NCI-H524 (cell line): ENCODE measurements at places on chromosomes 13 and 19.

- no peak for DNase-seq
Observed at GRCh38 chr13:51325837-51326236, 13.7 kb upstream of the SERPINE3 start.

GRCh38 chr13:113765564-113765910, 6.5 kb downstream of the TMEM255B start:
- DNase-seq, result no peak

GRCh38 chr19:32866564-32867265, 2.9 kb downstream of the SLC7A9 start:
- no peak for DNase-seq

GRCh38 chr19:43474487-43474886, 9.1 kb upstream of the LYPD3 start:
- DNase-seq, result no peak

DNA sequence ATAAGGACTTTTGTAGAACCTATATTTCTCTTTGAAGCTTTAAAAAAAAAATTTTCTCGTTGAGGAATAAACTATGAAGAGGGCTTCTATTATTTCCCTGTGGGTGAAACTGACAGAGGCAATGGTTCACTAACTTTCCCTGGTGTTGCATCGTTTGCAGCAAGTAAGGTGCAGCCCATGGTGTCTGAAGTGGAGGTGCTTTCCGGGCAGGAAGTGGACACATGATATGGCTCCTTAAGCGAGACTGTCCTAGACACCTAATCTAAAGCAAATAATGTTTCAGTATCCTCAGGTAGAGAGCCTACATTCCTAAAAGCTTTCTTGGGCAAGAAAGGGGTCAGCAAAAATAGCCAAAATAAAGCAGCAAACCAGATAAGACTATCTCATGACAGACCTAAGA, 437.6 kb upstream of the ARGLU1 start:
- DNase-seq, result no peak

DNA sequence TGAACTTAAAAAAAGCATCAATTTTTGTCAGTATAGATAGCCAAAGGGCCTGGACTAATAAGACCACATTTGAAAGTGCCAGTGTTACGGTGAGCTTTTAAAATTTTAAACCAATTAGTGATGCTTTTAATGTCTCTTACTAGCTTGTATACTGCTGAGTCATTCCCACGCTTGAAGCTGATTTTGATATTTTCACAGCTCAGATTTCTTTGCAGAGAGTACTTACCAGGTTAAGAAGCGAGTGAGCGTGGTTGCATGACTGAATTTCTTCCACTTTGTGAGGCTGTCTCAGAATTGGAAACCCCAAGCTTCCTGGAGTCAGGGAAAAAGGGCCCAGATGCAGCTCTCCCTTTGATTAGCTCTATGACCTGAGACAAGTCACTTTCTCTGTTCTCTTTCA, 74.5 kb upstream of the NBEA start:
- DNase-seq, result no peak

DNA sequence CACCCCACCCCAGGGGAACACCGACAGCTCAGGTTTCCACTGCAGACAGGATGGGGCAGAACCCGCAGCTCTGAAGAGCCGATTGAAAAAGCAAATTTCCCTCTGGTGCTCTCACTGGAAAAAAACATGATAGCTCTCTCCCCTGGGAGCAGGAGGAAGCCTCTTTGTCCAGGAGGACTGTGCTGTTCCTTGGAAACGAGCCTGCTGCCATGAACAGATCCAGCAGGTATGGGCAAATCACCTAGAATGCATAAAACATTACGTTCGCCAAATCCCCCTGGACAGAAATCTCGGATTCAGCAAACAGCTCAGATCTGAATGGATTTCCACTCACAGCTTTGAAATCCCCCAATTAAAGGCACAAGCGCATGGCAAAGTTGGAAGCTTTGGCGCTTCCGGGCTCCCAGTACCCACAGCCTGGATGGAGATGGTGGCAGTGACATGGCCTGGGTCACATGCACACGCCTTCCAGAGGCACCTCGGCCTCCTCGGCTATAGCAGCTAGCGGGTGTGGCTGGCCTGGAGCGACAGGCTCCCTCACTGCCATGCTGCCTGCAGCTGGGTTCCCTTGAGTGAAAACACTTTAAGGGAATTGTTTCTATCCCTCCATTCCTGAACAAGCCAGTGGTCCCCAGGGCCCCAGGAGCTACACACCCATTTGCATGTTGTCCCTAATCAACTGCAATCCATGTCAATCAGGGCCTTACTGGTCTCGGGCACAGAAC, 59.1 kb downstream of the CEBPG start:
- peak; percentile 50 for DNase-seq
